SW480 (cell line): ENCODE measurements at places on chromosomes 13 and 19.
A peak's percentile ranks its signal among the peaks of the same experiment; 100 is the strongest.

DNA sequence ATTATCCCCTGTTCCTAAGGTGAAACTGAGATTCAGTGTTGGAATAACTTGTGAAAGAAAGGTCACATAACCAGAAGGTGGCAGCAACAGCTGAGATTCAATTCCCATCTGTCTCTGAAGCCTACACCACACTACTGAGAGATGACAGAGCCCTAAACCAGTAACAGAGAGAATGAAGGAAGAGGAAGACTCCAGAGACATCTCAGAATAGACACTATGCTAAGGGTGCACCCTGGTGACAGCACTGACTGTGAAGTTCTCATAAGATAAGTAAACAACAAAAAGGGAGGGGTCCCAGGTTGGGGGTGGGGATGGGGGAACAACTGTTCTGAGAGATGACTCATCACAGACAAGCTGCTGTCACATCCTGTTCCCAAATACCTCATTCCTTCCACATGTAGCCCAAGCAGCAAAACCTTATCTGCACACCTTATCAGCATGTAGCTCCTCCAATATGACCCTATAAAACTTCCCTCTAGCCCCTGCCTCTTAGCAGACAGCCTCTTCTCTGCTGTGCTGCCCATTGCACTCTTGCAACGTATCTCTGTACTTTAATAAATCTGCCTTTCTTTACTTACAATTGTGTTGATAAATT lies 46.5 kb downstream of the UTP14C start:
- DNase-seq, result peak; percentile 56

GRCh38 chr19:55641426-55642152 lies 787 bp downstream of the ZNF580 start:
- peak; percentile 70 for DNase-seq

DNA sequence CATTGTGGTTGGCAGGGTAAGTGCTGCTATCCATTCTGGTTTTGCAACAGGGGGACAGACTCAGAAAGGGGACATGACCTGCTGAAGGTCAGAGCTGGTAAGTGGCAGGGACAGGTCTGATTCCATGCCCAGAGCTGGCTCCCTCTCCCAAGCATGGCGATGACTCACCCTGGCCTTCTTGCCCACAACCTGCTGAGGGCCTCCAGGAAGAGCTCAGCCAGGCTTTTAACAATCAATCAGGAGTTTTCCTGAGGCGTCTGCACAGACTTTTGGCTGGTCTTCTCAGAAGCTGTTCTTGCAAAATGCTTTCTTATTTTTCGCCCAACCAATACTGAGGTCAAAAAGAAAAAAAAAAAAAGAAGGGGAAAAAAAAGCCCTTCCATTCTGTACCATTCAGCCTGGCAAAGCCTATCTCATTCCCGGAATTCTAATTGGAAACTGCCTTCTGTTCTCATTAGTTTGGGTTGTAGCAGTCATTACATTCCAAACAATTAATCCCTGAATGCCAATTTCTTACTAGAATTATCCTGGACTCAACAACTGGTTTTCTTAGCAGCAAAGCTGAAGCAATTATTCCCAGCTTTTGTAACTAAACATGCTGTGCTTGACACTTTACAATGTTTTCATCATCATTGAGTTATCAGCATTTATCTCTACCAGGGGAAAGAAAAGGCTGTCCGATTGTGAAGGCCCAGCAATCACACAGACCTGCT lies 17.7 kb downstream of the SIAH3 start:
- peak; percentile 66 for DNase-seq

- DNase-seq, result no peak
These were observed 16.3 kb downstream of the CILP2 start for GRCh38 chr19:19554074-19555023.

DNA sequence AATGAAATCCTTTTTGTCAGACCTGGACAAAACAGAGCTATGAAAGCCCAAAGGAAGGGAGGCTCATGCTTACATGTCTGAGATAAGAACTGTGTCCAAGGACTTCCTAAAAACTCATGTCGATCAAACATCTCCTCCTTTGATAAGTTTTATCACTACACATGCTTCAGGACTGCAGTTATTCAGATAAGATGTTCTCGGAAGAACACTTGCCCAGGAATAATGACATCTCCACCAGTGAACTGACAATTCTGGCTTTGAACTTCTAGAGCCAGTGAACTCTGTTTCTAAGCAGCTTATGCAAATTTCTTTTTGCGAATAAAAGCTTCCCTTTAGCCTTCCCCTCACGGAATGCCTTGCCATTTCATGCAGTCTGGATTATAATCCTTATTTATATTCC lies 561.6 kb downstream of the TBC1D4 start:
- DNase-seq, result no peak
